CD4-positive, alpha-beta T cell treated with Interleukin-4 for 4 hours (primary cell): ENCODE measurements at places on chromosomes 6 and 20.
A peak's percentile ranks its signal among the peaks of the same experiment; 100 is the strongest.

GRCh38 chr20:63082308-63082938 is 75.7 kb upstream of the BHLHE23 start:
- DNase-seq: no peak

DNA sequence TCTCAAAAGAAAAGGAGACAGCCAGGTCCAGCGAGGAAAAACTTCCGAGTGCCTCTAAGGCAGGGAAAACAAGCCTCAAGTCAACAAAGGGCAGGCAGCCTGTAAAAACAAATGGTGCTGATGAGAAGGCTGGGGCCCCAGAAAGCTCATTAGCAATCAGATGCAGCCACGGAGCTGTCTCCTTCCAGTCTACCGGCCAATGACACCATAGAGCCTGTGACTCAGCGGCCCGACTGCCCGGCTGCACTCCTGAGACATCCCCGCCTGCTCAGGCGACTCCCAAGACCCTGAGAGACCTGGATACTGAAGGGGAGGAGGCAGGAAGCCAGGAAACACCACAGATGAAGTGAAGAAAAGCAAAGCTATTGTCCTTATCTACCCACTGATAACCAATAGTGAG is 120.1 kb upstream of the HDDC2 start:
- DNase-seq: no peak

DNA sequence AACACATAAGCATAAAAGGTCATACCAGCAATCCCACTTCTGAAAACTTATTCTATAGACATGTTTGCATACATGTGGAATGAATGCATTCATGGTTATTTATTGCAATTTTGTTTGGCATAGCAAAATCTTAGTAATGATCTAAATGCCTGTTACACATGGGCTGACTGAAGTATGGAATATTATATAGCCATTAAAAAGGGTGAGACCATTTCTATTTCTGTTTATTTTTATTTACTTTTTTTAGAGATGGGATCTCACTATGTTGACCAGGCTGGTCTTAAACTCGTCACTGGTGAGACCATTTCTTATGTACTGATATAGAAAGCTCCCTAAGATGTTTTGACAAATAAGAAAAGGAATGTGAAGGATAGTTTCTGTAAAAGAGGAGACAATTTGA is 14.3 kb upstream of the SCRT2 start:
- DNase-seq: no peak

GRCh38 chr20:40774252-40774651 is 85.2 kb upstream of the MAFB start:
- no peak for DNase-seq

DNA sequence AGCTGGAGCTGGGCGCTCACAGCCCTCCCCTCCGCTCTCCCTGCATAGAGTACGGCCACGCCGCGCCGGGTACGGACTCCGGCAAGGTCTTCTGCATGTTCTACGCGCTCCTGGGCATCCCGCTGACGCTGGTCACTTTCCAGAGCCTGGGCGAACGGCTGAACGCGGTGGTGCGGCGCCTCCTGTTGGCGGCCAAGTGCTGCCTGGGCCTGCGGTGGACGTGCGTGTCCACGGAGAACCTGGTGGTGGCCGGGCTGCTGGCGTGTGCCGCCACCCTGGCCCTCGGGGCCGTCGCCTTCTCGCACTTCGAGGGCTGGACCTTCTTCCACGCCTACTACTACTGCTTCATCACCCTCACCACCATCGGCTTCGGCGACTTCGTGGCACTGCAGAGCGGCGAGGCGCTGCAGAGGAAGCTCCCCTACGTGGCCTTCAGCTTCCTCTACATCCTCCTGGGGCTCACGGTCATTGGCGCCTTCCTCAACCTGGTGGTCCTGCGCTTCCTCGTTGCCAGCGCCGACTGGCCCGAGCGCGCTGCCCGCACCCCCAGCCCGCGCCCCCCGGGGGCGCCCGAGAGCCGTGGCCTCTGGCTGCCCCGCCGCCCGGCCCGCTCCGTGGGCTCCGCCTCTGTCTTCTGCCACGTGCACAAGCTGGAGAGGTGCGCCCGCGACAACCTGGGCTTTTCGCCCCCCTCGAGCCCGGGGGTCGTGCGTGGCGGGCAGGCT is 4.6 kb downstream of the KCNK15 start:
- DNase-seq: no peak

DNA sequence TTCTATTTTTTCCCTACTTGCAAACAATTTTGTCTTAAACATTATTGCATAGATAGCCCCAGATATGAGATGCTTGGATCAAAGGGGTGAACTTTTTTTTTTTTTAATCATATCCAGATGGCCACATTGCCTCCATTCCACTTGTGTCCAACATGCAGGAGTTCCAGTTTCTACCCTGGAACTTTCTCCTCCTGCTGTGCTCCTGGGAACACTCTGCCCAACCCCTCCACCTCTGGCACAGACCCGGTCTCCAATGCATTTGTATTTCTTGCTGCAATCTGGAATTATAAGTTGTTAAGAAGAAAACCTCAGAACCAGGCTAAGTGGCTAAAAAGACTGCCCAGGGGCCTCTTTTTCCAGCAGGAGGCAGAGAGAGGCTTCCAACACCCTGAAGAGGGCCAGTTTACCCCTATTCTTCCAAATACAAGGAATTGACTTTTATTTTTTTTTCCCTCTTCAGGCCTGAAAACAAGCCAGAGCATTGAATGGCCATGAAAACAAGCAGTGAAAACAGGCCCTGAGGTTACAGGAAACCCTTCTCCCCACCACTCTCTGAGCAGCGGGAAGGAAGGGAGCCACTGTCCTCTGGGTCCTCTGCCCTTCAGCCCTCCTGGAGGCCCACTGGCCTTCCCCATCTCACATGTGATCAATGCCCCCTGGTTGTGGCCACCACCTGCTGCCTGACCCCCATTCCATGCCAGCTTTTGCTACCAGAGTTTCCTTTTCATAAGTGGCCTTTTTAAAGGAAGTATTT is 44.3 kb downstream of the PDYN start:
- no peak for DNase-seq

- DNase-seq: no peak
Measured at GRCh38 chr6:110561696-110562095, 85.3 kb upstream of the SLC22A16 start.

DNA sequence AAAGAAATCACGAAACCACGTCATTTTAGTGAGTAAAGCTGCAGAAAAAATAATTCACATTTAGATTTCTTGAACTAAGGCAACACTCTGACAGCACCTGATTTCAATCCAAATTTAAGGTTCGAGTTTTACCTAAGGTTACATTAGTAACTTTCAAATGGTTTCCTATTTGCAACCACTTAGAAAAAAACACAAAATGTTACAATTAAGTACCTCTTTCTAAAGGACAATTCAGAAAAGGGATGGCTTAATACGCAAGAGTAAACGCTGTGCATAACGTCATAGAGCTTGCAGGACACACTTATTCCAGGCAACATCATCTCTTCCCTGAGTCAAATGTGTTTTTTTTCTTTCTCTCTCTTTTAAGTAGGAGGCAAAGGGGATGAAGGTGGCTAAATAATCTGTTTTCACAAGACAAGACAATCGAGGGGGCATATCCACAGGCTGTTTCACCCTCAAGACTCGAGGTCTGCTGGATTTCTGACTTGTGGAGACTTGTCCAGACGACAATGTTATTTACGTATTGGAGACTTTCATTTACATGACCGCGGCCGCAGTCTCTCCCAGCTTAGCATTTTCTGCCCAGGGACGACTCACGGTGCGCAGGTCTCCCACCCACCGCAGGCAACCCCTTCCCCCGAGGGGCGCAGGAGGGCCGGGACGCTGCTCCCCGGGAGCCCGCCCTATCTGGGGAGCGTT is 86.0 kb downstream of the SESN1 start:
- peak; percentile 29 for DNase-seq

DNA sequence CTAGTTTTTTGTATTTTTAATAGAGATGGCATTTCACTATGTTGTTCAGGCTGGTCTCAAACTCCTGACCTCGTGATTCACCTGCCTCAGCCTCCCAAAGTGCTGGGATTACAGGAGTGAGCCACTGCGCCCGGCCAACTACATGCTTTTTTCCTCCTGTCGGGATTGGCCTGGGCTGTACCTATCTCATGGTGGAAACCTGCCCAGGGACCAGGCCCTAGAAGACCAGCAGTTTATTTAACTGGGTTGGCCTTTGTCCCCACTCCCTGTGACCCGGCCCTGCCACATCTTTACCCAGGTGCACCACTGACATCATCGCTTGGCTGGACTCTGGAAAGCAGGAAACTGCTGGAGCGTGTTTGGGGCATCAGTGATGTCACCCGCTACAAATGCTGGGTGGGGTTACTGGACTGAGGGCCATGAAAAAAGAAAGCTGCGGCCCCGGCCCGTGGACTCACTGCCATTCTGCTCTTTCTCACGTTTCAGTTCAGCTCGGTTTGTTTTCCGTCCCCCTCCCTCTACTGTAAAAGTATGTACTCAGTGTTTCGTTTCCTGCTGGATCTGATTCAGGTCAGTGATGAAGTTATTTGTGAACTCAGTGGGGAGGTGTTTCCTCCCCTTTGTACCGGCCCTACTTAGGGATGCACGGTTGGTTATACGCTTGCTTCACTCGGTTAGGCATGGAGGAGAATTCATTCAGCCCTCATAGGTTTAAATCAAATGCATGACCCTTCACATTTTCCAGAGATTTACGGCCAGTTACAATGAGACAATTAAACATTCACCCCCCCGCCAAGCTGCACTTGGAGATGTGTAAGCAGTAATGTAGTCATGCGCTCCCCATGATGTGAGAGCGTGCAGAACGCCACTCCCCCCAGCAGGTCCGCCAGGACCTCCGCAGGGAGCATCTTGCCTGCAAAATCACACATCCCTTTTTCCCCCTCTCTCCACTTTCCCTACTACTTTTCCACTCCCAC is 179.3 kb downstream of the MTHFD1L start:
- DNase-seq: no peak

DNA sequence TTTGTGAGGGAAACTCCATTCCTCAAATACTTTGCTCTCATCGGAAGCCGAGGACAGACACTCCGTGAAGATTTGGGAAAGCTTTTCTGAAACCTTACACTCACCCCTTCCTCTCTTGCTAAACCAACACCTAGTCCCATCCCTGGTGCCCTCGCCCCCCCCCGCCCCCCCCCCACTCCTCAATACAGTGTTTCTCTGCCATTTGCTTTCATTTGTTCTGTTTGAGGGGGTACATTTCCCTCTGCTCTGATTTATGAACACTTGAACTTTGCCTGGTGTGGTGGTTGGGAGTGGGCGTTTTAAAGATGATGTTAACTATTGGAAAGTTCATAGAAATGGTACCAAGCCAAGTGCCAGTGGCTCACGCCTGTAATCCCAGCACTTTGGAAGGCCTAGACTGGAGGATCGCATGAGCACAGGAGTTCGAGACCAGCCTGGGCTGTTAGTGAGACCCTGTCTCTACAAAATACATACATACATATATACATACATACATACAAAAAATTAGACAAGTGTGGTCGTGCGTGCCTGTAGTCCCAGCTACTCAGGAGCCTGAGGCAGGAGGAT is 1.1 kb downstream of the RAB32 start:
- DNase-seq: no peak

DNA sequence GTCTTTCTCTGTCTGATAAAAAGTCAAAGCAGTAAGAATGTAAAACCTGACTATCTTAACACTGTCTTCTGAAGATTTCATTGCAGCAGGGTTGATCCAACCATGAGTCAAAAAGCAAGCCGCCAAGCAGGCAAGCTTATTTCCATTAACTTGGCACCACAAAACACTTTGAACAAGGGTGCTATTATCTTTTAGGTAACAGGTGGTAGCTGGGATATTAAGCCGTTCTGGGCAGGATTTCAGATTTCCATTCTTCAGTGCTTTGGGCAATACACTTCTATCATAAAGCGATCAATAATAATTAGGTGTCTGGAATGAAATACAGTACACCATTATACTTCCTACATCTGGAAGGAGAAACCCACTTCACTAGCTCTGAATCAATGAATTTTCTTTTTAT is 181.9 kb downstream of the TBC1D7 start:
- no peak for DNase-seq

GRCh38 chr6:74015427-74015826 is 319.4 kb downstream of the CD109 start:
- no peak for DNase-seq

GRCh38 chr6:159107451-159108260 is 61.5 kb upstream of the FNDC1 start:
- DNase-seq: peak; percentile 89

- DNase-seq: no peak
Measured at GRCh38 chr20:51131811-51132210, 108.9 kb upstream of the KCNG1 start.

GRCh38 chr6:36202101-36202500 is 5.6 kb downstream of the BRPF3 start:
- no peak for DNase-seq

GRCh38 chr6:107413966-107414645 is 45.3 kb downstream of the PDSS2 start:
- DNase-seq: no peak

DNA sequence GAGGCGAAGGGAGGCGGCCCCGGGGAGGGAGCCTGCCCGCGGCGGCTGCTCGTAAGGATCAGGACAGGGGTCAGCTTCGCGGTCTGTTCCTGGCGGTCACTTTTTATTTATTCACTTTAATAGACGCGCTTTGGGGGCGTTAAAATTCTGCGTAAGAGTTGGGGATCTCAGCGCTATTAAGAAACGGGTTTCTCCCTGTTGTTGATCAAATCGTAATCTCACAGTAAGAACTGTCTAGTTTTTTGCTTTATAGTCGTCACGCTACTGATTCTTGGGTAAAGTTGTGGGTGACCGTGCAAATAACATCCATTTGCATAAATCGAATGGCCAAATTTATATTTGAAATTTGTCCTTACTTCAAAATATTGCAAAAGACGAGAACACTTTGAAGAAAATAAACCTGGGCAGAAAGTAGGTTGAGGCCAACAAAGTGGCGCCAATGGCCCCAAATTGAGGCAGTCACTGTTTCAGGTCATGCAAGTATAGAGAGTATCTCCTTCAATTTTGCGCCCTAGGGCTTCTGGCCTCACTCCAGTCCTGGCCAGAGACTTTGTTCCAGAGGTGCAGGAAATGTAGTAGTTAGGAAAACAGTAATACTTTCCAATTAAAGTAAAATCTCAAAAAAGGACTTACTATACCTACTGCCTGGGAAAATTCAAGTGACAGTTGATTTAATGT is 963 bp upstream of the RMND1 start:
- peak; percentile 32 for DNase-seq

GRCh38 chr20:49281913-49282467 is 4.1 kb upstream of the ZNFX1 start:
- no peak for DNase-seq

DNA sequence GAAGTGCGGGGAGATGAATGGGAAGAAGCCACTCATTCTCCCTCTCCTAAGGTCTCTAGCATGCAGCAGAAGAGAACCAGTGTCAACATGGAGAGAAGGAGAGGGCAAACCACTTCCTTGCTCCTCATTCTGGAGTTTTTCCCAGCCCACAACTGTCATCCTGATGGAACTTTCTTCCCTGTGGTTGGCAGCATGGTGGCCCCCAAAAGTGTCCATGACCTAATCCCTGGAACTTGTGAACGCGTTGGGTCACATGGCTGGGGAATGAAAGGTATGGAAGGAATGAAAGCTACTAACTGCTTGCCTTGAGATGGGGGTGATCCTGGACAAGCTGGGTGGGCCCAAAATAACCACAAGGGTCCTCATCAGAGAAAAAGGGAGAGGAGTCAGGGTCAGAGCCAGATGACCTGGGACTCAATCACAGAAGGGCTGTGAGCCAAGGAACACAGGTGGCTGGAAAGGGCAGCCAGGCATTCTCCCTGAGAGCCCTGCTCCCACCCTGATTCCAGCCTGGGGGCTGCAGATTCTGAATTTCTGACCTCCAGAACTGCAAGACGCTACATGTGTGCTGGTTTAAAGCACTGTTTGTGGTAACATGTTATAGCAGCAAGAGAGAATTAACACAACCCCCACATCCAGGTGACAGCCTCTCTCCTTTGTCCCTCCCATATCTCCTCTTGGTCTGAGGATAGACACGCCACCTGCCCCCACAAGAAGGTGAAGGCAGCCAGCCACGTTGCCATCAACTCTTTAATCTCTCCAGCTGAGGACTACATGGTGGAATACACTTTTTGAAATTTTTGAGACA is 63.2 kb downstream of the PYGB start:
- DNase-seq: no peak
